A549 treated with DMSO at 1 μM for 4 hours (cell line): ENCODE measurements at places on chromosomes 13 and 19. TPM values are rescaled to one million over a fixed set of nuclear protein-coding genes. Genes with fewer than 3 reads are reported as not detected.

CYP2A13 gene
- total RNA-seq, result not detected in 5 replicates

CCDC8 gene
- not detected in 5 replicates for total RNA-seq

TBC1D17 gene
- total RNA-seq, result 21.9 to 24.2 TPM (median 22.6 TPM) in 5 replicates

SIGLEC10 gene
- 0.05 TPM in 1 of 5 replicates, not detected in the others for total RNA-seq

URAD gene
- total RNA-seq, result not detected in 5 replicates

ZIC2 gene
- 10.4 to 17.7 TPM (median 12.5 TPM) in 5 replicates for total RNA-seq

PLEKHA4 gene
- total RNA-seq, result 1.7 to 2.7 TPM (median 1.9 TPM) in 5 replicates

ZNF221 gene
- 0.49 to 1.4 TPM (median 0.67 TPM) in 5 replicates for total RNA-seq

ZNF442 gene
- total RNA-seq, result not detected in 5 replicates

GPATCH1 gene
- total RNA-seq, result 14.5 to 17.2 TPM (median 15.1 TPM) in 5 replicates

ZNF358 gene
- total RNA-seq, result 14.7 to 21.4 TPM (median 16.0 TPM) in 5 replicates

CFAP97D2 gene
- not detected in 5 replicates for total RNA-seq

ZNF560 gene
- not detected in 5 replicates for total RNA-seq

GJB2 gene
- 0.85 to 1.2 TPM (median 1.1 TPM) in 5 replicates for total RNA-seq

RASAL3 gene
- 0.05 TPM in 1 of 5 replicates, not detected in the others for total RNA-seq

PLK5 gene
- total RNA-seq, result 0.03 TPM in 1 of 5 replicates, not detected in the others
